ACHN (cell line): ENCODE measurements at places on chromosomes 16 and 17.

DNA sequence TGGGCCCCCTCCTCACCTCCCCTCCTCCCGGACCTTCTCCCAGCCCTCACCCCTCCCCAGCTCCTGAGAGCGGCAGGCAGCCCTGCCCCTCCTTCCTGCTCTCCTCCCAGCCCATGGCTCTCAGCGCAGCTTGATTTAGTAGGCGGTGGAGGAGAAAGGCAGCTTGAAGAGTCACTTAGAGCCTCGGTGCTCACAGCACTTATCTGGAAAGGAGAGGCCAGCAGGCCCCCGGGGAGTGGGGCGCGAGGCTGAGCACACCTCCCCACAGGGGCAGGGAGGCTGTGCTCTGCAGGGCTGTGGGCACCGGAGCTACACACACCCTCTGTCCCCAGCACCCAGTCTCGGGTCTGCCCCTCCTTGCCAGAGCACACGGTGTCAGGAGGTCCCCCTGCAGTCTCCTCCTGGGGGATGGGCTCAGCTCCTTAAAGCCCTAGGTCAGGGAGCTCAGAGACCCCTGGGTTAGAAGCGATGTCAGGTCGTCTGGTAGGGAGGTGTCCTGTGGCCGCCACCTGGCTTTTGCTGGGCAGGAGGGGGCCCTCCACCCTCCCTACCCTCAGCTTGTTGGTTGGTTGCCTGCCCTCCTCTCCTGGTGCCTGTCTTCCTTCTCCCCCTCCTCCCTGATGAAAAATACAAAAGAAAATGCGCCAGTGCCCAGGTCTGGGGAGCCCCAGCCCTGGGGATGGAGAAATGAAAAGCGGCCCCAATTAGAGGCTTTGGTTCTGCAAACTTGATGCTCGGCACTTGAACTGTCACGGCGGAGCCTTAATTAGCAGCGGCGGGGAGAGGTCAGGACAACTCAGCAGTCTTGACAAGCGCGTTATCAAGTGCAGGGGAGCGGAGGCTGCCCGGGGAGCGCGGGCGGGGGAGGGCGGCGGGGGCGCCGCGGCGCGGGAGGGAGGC, 151.1 kb upstream of the GSE1 start:
- no peak for DNase-seq

DNA sequence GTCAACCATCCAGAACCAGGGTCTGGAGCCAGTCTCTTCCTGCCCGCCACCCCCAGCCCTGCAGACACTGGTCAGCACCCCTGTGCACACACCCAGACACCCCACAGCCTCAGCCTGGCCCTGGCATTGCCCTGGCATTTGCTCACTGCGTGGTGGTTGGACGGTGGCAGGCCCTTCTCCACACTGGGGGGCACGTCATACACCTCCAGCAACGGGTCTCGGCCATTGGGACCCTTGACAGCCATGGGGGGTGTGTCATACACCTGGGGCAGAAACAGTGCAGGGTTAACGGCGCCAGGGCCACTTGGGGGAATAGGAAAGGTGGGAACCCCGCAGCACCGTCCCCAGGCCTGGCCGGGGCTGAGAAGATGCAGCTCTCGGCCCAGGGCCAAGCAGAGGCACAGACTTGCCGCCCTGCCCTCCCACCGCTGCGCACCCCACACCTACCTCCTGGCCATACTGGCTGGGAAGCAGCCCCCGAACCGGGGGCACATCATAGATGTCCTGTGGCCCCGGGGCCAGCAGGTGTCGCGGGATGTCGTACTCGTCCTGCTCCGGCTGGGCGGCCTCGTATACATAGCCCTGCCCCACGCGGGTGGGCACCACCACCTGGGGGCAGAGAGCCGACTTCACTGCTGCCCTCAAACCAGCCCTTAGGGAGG, 14.6 kb downstream of the BCAR1 start:
- no peak for DNase-seq

GRCh38 chr17:72034000-72034399, 86.8 kb upstream of the SOX9 start:
- DNase-seq, result no peak

GRCh38 chr17:32249475-32249874, 16.2 kb upstream of the RHBDL3 start:
- DNase-seq, result no peak

DNA sequence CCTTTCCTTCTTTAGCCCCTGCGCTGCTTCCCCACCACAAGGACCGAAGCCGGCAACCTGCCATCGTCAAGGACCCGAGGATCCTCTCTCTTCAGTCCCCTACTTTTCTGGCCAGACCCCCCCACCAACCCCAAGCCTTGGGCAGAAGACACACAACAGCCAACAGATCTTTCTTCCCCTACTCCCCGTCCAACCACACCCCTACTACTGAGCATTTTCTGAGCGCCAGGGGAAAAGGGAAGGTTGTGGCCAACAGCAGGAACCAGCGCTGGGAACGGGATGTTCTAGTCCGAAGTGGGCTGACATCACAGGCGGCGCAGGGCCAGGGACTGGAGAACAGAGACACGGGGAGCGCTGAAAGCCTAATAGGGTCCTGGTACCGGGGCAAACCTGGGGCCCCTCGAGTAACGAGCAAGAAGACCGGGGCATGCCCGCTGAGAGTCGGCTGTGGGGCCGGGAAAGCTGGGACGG, 528 bp downstream of the PER1 start:
- peak; percentile 48 for DNase-seq

DNA sequence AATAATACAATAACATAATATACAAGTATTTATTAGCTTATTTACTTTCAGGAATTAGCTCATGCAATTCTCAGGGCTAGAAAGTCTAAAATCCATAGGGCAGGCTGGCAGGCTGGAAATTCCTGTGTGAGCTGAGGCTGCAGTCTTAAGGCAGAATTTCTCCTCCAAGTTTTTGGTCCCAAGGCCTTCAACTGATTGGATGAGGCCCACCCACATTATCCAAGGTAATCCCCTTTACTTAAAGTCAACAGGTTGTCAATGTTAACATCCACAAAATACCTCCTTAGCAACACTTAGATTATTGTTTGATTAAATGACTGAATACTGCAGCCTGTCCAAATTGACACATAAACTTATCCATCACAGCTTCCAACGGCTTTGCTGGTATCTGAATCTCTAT, 32.9 kb upstream of the SOX9 start:
- no peak for DNase-seq

DNA sequence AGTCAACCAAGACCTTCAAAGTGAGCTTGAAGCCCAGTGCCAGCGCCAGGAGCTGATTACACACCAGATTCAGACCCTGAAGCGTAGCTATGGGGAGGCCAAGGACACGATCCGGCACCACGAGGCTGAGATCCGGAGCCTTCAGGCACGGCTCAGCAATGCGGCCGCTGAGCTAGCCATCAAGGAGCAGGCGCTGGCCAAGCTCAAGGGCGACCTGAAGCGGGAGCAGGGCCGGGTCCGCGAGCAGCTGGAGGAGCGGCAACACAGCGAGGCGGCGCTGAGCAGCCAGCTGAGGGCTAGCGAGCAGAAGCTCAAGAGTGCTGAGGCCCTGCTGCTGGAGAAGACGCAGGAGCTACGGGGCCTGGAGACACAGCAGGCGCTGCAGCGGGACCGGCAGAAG, 42.0 kb downstream of the PLD6 start:
- no peak for DNase-seq

- no peak for DNase-seq
Measured at GRCh38 chr17:74147966-74148365, 55.5 kb upstream of the RPL38 start.

- DNase-seq, result peak; percentile 10
Measured at GRCh38 chr17:17351901-17352781, 49.0 kb downstream of the NT5M start.

GRCh38 chr16:1069154-1069553, 3.4 kb upstream of the SSTR5 start:
- DNase-seq, result no peak

GRCh38 chr16:54405478-54405877, 118.9 kb upstream of the IRX3 start:
- DNase-seq, result no peak

- peak; percentile 65 for DNase-seq
Measured at GRCh38 chr17:73770115-73770848, 126.0 kb upstream of the SDK2 start.

GRCh38 chr16:50316102-50316847, 49.9 kb downstream of the ADCY7 start:
- no peak for DNase-seq

GRCh38 chr17:64992325-64992802, 64.2 kb downstream of the GNA13 start:
- DNase-seq, result peak; percentile 47

GRCh38 chr17:27078296-27078695, 215.6 kb upstream of the WSB1 start:
- DNase-seq, result no peak

DNA sequence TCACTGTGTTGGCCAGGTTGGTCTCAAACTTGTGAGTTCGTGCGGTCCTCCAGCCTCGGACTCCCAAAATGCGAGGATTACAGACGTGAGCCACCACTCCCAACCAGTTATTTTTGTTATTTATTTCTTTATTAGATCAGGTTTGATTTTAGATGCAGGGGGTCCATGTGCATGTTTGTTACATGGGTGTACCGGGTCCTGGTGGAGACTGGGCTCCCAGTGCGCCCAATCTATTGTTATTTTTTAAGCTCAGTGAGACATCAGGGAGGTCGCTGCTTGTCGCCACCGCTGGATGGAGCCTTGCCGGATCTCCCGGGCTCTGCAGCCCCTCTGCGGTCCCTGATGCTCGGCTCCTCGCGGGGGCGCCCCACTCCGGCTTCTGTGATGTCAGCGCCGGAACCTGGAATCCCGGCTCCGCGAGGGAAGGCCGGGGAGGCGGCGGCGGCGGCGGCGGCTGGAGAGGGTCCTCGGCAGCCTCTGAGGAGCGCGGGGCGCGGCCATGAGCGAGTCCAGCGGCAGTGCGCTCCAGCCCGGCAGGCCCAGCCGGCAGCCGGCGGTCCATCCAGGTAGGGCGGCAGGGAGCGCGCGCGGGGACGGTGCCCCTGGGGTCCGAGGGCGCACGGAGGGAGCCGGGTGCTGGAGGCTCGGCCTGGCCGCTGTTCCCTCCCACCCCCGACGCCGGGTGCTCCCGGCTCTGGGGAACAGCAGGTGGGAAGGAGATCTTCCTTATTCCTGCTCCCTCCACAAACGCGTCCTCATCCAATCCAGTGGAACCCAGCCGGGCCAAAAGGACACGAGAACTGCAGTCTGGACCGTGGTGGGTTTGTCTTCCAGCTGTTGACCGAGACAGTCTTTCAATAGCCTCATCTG, at the start of gene TMC7:
TSS of gene TMC7 (plus strand) at position 370 of the 870 bp plus-strand sequence. CDS start at position 500, 130 bp downstream.
- DNase-seq, result peak; percentile 93

DNA sequence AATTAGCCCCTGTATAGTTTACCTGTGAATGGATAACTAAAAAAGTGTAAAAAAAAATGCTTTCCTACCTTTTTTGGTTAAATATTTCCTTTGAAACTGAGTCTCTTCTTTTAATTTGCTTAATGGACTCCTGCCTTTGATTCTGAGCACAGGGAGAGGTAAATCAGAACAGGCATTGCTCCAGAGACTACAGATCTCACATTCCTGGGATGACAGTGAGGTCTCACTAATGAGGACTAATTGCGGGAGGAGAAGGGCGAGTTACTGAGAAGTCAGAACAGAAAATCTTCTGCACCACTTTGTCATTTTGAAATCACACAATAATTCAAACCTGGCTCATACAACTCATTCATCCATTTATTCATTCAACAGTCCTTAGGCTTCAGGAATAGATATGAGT, 437.0 kb upstream of the ASIC2 start:
- DNase-seq, result no peak

GRCh38 chr16:1199347-1200013, 25.6 kb downstream of the TPSG1 start:
- DNase-seq, result no peak

DNA sequence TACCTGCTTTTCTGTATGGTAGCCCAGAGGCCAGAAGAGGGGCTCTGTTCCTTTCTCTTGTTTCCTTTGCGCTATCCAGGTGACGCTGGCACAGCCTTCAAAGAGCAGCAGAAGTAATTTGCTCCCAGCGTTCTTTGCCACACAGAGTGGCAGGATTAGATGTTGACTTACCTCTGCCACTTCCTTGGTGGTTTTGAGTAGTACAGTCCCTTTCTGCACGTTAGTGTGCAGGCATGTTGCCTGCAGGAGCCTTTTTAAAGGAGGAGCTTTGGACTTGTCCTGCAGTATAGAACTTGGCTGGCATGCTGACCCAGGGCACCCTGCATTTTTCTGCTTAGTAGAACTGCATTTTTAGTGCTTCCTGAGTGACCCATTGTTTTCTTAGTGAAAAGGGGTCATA, at the start of gene ABCC11:
TSS of gene ABCC11 (minus strand) at position 229 of the 400 bp plus-strand sequence. CDS start 15,618 bp downstream, outside the sequence.
- DNase-seq, result no peak

DNA sequence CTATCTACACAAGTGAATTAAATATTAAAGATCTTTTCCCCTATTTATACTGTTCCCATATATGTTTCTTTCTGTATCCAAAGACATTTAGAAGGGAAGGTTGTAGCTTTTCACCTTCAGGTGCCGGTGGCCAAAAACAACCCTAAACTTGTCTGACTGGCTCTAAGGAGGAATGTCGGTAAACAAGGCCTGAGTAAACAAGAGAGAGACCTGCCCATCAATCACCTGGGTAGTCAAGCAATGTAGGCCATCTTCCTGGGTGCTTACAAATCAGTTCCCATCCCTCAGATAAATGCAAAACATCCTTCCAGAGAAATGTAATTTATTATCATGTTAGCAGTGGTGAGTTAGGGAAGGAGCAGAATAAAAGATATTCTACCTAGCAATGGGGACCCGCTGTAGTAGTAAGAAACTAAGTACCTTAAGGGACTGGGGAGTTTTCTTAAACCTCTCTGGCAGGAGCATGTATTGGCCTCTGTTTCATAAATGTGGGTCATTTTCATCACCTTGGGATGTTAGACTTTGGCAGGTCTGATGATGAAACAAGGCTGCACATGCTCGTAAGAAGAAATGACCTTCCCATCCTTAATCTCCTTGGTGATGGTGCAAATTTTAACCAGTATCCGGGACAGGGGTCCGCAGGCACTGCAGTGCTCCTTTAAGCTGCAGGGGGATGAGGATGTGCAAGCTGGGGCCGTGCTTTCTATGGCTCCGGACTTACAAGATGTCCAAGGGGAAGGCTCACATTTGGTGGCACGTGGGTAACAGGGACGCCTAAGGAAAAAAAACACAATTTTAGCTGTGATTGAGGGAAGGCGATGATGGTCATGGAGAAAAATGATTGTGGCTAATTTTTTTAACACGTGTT, 8.4 kb downstream of the KRT39 start:
- DNase-seq, result no peak

GRCh38 chr17:3882276-3882675, 10.6 kb downstream of the CAMKK1 start:
- DNase-seq, result no peak

- DNase-seq, result no peak
Measured at GRCh38 chr16:81832801-81833547, 53.9 kb downstream of the PLCG2 start.

DNA sequence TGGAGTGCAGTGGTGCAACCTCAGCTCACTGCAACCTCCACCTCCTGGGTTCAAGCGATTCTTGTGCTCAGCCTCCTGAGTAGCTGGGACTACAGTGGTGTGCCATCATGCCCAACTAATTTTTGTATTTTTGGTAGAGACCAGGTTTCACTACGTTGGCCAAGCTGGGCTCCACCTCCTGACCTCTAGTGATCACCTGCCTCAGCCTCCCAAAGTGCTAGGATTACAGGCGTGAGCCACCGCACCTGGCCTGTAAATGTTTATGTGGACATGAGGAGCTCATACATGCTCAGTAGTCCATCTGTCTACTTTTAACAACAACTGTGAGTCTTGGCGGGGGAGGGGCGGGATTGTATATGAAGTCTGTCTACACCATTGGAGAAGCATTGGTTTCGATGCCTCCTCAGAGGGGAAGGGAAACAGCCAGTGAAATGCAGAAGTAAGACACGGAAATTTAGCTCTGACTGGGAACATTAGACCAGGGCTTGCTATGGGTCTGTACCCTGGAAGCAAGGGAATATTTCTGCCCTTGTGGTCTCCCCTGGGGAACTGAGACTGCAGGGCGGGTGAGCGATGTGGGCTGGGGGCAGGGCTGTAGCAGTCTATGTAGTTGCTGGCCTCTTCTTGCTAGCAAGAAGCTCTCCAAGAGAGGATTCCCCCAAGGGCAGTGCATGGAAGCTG, 9.3 kb downstream of the NUBP1 start:
- no peak for DNase-seq
